Stimulated activated CD8-positive, alpha-beta memory T cell treated with anti-CD3 and anti-CD28 coated beads, Interleukin-4, amount 100 ng/mL, for 4 hours (primary cell): ENCODE measurements at places on chromosomes 5 and 9.

DNA sequence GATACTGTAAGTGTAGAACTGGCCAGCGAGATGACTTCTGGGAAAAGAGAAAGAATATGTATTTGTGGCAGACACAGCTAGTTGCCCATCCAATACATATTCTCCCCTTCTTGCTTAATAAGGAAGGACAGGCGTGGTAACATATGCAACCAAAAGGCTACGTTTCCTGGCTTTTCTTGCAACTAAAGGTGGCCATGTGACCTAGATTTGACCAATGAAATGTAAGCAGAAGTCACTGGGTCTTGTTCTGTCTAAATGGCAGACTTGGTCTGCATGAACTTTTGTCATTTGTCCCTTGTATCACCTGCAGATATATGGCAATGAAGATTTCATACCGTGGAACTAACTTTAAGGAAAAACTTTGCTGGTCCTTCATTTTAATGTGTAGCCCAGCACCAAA lies 183.8 kb downstream of the CDH12 start:
- no peak for DNase-seq

- DNase-seq, result peak; percentile 75
These were observed 3.0 kb downstream of the GRK6 start for GRCh38 chr5:177429248-177430040.

DNA sequence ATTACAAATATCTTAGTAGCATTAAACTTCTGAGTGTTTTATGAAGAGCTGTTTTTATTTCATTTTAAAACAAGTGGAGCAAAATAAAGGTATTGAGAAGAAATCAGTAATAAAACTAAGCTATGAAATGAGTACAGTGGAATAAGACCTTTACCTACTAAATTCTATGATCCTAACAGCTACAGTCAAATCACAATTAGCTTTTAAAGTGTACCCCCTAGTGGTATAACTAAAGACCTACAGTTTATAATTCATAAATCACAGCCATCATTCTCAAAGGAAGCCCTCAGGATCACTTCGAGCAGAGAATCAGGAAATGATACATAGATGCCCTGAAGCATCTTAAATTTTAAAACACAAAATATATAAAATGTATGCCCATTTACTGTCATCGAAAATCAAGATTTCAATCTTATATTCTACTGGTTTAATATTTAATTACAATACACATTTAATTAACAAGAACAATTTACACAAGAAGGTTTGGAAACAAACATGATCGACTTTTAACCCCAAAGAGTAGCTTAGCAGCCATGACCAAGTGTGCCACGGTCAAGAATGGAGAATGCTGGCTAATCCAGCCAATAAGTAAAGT lies 12.3 kb downstream of the CCNH start:
- no peak for DNase-seq

DNA sequence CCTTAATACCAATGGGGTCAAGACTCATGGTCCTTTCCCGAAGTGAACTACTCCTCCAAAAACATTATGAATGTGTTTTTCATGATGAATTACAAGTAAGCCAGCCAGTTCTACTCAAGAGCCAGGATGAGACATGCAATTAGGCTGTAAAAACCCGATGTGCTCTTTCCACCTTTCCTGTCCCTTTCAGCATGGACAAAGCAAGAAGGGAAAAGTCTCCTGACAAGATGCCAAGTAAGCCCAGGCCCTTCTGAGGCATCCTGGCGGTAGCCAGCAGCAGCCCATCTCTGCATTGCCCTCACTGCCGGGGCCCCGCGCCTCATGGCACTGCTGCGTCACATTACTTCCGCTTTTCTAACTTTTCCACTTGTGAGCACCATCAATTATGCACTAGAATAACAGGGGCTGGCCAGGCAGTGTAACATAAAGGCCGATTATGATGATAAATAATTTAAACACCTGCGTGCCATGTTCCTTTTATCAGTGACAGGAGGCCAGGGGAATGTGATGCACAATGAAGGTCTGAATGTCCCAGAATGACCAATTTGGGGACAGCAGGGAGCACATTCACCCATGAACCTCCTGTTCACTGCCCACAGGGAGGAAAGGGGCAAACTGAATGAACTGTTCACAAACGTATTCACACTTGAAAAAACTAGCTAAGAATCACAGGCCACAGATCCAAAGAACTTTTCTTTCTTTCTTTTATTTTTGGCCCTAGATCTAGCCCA lies 37.4 kb downstream of the EFNA5 start:
- no peak for DNase-seq

GRCh38 chr9:130872912-130873503 lies 23.6 kb downstream of the QRFP start:
- no peak for DNase-seq

DNA sequence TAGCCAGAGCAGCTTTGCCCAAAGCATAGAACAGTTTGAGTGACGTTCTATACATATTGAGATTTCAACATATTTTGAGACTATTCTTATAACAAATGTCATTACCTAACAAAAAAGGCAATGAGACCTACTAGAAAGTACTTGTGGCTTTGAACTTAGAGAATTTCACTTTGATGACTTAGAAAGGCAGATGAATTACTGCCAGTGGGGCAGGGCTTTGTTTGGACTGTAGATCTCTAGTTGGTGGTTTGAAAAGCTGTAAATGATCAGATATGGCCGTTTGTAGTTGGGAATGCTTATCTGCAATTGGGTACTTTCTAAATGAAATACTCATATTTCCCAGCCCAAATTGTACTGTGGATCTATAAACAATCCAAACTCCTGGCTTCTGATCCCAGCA lies 28.1 kb downstream of the SOX30 start:
- DNase-seq, result no peak

DNA sequence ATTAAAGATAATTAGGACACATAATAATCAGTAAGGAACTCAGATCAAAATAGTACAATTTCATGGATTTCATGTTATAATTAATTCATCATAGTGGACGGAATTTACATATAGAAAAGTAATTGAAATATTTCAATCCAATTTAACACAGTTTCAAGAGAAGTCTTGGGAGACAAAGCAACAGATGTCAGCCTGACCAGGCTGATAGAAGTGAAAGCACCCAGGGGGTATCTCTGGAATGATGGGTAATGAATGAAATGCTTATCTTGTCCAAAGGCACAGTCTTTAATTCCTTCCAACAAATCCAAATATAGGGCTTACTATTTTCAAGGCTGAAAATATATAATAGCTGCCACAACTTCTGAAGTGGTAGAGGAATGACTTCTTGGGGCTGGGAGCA lies 629.3 kb upstream of the RGMB start:
- DNase-seq, result no peak

- DNase-seq, result no peak
These were observed 2.4 kb downstream of the ANAPC2 start for GRCh38 chr9:137185921-137186320.

DNA sequence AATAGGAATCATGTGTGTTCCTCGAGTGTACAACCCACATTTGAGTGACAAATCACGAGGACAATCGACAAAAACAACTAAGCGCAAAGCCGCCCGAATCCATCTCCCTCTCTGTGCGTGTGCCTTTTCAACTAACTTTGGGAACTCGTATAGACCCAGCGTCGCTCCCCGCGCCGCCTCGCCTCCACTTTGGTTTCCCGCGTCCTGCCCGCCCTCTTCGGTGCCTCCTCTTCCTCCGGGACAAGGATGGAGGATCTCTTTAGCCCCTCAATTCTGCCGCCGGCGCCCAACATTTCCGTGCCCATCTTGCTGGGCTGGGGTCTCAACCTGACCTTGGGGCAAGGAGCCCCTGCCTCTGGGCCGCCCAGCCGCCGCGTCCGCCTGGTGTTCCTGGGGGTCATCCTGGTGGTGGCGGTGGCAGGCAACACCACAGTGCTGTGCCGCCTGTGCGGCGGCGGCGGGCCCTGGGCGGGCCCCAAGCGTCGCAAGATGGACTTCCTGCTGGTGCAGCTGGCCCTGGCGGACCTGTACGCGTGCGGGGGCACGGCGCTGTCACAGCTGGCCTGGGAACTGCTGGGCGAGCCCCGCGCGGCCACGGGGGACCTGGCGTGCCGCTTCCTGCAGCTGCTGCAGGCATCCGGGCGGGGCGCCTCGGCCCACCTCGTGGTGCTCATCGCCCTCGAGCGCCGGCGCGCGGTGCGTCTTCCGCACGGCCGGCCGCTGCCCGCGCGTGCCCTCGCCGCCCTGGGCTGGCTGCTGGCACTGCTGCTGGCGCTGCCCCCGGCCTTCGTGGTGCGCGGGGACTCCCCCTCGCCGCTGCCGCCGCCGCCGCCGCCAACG lies at the start of gene GPR150:
TSS of gene GPR150 (plus strand) at position 58 of the 840 bp plus-strand sequence. CDS start at position 247, 189 bp downstream.
- peak; percentile 17 for DNase-seq

DNA sequence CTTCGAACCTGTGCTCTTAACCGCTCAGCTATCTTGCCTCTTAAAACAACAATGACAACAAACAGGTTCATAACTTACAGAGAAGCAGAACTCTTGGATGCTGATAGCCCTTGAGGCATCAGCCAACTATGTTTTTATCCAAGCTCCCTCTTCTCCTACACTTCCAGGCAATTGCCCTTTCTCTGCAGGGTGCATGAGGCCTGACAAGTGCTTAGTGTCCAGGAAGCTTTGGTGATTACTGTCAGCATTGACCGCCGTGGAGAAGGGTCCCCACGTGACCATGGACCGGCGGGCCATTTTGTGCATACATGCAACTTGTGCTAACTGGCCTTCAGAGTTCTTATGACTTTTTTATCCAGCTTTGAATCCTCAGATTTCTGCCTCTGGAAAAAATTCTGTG lies 71.2 kb downstream of the ADCY2 start:
- no peak for DNase-seq

DNA sequence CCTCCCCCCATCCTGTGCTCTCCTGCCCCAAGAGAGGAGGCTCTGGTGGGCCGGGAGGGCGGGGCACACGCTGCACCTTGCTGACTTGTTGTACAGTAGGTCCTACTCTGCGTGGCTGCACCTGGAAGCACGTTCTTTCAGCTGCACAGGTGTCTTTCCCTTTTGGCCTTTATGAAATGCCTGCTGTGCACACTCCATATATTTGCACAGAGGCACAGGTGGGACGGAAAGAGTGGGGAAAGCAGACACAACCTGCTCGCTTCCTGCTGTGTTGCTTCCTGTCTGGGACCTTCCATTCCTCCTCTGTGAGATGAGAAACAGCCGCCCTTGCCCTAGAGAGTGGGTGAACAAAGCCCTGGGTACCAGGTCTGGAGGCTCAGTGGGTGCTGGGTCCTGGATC lies 4.8 kb downstream of the USP20 start:
- no peak for DNase-seq

- DNase-seq, result no peak
These were observed 582.6 kb downstream of the PSAT1 start for GRCh38 chr9:78879324-78880100.

- DNase-seq, result no peak
These were observed 21.3 kb downstream of the KCTD16 start for GRCh38 chr5:144191998-144192397.

DNA sequence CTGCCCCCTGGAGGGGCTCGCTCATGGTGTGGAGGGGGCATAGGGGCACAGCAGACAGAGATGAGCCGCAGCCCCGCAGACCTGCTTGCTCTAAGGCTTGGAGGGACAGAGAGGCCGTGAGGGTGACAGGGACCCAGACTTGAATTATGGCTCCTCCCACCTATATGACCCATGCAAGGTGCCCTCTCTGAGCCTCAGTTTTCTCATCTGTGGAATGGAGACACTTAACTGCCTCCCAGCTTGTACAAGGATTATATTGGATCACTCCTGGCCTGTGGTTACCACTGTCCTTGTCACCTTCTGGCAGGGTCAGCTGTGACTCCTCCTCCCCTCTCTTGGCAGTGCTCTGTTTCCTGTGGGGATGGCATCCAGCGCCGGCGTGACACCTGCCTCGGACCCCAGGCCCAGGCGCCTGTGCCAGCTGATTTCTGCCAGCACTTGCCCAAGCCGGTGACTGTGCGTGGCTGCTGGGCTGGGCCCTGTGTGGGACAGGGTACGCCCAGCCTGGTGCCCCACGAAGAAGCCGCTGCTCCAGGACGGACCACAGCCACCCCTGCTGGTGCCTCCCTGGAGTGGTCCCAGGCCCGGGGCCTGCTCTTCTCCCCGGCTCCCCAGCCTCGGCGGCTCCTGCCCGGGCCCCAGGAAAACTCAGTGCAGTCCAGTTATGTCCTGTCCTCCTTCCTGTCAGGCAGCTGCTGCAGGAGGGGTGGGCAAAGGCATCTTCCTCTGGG lies 4.7 kb upstream of the CACFD1 start:
- no peak for DNase-seq

DNA sequence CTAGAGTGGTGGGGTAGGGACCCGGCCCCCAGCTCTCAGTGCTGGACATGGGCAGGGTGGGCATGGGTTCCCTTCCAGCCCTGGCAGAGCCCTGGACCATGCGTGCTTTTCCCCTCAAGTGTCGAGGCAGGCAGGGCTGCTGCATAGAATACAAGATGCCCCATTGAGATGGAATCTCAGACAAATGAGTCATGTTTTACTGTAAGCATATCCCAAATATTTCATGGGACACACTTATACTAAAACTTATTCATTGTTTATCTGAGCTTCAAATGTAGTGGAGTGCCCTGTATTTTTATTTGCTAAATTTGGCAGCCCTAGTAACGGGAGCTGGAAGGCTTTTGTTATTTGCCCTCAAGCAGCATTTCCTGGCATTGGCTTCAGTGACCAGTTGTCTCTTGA lies 3.2 kb upstream of the RNU6ATAC start:
- DNase-seq, result no peak

DNA sequence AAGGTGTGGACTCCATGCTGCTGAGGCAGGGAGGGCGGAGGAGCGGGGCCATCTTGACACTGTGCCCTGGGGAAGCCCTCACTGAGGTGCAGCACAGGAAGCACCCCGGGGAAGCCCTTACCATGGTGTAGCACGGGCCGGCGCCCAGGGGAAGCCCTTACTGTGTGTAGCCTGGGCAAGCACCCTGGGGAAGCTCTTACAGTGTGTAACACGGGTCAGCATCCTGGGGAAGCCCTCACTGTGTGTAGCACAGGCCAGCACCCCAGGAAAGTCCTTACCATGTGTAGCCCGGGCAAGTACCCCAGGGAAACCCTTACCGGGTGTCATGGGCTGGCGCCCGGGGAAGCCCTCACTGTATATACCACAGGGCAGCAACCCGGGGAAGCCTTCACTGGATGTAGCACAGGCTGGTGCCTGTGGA lies 62.6 kb upstream of the ZNF354B start:
- no peak for DNase-seq

GRCh38 chr5:100900796-100901781 lies 2.0 kb downstream of the ST8SIA4 start:
- peak; percentile 85 for DNase-seq

GRCh38 chr5:176187276-176188062 lies 50.8 kb upstream of the SIMC1 start:
- no peak for DNase-seq

- DNase-seq, result no peak
These were observed 31.2 kb upstream of the GALNT10 start for GRCh38 chr5:154159343-154159742.

- DNase-seq, result no peak
These were observed 9.2 kb upstream of the PHYKPL start for GRCh38 chr5:178241688-178242231.

GRCh38 chr9:103649086-103649485 lies 445.0 kb upstream of the SMC2 start:
- no peak for DNase-seq

- DNase-seq, result no peak
These were observed 88.9 kb downstream of the EBF1 start for GRCh38 chr5:159010661-159011442.

DNA sequence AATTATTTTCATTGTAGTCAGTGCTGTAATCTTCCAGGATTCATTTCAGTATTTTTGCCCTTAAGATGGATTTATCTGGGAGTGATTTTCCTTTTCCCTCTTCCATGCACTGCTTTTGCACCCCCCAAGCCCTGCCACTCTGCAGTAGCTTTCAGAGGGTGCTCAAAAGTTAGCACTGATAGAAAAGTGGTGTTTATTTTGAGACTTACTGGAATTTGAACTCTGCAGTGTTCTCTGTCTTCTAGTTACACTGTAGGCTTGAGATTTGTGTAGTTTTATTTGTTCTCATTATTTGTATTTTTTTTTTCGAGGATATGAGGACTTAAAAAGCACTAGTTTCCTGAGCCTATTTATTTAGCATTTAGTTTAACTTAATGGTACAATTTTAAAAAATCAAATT lies 70.5 kb downstream of the HSD17B4 start:
- DNase-seq, result no peak
